Stimulated activated CD8-positive, alpha-beta memory T cell treated with anti-CD3 and anti-CD28 coated beads, Interleukin-2, amount 100 ng/mL, for 48 hours (primary cell): ENCODE measurements at places on chromosomes 6 and 20.

- DNase-seq, result no peak
Observed at GRCh38 chr6:2748183-2748582, 2.5 kb downstream of the MYLK4 start.

DNA sequence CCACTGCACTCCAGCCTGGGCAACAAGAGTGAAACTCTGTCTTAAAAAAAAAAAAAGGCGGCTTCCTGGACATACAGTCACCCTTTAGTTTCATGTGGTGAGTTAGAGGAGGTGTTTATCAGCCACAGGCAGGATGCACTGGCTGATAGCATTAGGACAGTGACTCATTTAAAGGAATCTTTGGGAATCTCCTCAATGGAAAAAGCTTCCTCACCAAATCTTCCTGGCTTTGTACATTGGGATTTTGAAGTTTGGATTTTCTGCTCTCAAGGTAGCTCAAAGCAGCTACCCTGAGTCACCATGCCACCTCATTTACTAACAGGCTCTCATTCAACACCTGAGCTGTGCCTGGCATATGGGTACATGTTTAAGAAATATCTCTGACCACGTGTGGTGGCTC lies 20.2 kb downstream of the PRPH2 start:
- no peak for DNase-seq

DNA sequence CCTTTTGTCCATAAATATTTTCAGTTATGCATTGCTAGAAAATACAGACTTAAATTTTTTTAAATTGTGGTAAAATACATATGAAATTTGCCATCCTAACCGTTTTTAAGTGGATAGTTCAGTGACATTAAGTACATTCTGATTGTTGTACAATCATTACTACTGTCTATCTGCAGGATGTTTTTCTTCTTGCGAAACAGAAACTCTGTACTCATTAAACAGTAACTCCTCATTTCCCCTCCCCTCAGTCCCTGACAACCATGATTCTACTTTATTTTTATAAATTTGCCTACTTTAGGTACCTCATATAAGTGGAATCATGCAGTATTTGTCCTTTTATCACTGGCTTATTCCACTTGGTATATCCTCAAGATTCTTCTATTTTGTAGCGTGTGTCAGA lies 21.3 kb downstream of the TAF11 start:
- DNase-seq, result no peak

DNA sequence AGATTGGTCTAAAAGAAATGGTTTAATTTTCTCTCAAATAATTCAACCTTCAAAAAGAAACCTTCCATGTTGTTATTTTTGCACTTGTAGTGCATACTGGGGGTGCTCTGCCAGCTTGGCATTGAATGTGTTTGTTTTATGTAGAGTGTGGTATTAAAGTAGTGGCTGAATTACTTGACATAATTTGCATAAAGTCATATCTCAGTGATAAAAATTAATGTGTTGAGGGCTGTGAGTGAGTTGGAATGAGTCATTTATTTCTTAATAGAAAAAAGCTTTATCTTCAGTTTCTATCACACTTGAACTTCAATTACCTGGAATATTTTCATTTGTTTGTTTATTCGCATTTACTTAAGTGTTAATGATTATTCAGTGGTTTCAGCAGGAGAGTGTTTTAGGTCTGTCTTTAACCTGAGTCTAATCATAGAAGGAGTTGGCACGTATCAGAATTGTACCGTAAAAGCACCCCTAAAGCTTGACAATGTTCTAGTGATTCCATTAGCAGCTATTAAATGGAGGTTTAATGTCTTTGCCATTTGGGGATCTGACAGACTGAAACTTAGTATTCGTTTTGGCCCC lies 801.2 kb upstream of the FLRT3 start:
- DNase-seq, result no peak

DNA sequence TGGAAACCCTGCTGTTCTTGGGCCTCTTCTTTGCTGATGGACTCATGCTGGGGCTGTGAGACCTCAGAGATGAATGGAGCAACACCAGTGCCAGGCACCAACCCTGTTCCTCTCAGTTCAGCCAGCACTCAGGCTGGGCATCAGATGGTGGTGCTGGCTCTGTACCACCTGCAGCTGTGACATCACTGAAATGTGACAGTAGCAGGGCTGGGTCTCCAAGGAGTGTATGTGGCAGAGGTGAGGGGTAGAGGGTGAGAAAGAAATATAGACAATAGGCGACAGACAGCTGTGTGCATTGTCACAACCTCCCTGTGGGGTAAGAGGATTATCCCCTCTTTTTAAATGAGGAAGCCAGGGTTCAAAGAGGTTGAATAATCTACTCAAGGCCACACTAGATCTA lies at the start of gene TP53TG5:
Gene TP53TG5 (minus strand): TSS at position 135 of the 400 bp plus-strand sequence. CDS start 89 bp downstream, at position 46.
- no peak for DNase-seq

- no peak for DNase-seq
Observed at GRCh38 chr6:10424040-10424439, 9.2 kb upstream of the TFAP2A start.

DNA sequence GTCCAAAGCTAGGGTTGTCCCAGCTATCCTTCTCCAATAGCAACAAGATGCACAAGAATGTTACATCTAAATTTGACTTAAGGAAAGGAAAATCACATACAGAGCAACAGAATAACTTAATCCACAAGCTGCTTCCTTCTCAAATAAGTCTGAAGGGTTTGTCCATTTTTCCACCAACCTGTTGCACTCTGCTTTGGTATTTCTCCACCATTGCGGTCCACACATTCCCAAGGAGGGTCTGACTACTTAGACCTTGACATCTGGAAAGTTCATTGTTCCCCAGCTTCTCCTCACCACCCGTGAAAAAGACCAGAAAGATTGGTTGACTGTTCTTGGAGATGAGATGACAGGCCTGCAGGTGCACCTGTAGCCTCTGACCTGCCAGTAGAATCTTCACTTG lies 72.5 kb downstream of the PDSS2 start:
- no peak for DNase-seq

DNA sequence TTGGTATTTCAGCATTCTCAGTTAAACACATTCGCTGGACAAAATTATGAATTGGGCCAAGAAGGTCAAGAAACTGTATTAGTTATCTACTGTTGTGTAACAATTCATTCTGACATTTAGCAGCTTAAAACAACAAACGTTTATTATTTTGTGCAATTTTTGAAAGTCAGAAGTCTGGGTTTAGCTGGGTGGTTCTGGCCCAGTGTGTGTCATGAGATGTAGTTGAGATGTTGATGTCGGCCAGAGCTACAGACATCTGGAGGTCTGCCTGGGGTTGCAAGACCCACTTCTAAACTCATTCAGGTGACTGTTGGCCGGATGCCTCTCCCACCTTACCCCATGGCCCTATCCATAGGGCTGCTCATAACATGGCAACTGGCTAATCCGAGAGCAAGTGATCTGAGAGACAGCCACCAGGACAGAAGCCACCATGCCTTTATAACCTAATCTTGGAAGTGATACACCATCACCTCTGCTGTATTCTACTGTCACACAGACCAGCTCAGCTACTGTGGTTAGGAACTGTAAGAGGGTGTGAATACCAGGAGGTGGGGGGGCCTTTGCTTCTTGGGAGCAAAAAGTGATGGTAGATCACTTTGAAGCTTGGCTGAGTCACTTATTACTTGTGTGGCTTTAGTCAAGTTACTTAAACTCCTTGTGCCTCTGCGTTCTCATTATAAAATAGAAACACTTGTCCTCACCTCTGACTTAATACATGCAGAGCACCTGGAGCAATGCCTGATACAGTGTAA lies 217.0 kb upstream of the MYLIP start:
- DNase-seq, result peak; percentile 36

GRCh38 chr20:63026582-63027165 lies 19.9 kb upstream of the BHLHE23 start:
- DNase-seq, result no peak
